ENCODE measurements at places on chromosomes 13 and 19.

DNA sequence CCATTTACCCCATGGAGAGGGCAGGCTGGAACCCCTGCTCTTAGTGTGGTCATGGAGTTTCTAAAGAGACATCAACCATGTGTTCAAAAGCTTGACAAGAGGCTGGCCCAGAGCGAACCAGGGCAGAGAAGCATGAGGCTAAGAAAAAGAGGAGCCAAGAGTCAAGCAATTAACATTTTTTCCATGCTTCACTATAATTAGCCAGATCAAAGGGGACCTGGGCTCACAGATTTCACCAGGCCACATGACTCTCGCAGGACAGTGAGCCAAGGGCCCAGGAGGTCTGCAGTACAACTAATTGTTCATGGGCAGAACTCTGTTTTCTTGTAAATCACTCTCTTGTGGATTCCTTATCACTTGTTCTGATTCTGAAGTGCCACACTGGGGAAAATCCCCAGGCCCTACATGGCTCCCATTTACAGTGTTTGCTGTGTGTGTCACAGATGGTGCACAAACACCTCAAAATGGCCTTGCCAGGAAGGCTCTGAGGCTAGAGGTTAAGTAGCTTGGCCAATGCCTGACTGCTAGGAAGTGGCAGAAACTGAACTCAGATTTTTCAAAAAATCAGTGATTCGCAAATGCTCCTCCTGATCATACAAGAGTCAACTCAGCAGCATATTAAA, 101.2 kb downstream of the LHFPL6 start:
- DNase-seq = no peak

DNA sequence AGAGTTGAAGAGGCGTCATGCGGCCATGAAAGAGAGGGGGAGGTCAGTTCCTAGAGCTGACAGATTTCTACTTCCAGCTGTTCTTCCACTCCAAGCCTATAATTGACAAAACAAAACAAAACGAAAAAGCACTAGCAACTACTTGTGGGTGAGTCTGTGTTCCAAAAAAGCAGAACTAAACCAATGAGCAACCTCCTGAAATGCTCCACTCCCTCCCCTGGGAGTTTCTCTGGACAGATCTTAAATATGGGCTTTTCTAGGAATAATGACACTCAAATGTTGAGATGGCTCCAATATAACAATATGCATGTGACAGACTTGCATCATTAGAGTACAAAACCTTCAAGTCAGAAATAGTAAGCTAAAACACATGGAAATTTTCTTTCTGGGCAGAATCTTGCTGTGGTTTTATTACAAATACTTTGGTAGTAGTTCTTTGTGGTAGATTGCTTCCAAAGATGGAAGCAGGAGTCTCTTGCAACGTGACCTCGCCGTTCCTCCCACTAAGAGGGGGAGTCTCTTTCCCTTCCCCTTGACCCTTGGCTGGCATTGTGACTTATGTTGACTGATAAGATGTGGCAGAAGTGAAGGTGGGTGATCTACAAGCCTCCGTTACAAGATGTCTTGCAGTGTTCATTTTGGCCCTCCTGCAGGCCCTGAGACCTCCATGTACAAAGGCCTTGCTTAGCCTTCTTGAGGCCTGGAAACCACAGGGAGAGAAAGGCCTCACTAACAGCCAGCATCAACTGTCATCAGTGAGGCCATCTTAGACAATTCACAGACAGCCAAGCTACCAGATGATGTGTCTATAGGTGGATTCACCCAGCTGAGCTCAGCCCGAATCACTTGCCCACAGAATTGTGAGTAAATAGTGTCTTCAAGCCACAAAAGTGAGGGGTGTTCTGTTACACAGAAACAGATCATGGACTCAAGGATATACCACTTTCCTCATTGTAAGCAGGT, 173.1 kb upstream of the RFC3 start:
- no peak for DNase-seq

DNA sequence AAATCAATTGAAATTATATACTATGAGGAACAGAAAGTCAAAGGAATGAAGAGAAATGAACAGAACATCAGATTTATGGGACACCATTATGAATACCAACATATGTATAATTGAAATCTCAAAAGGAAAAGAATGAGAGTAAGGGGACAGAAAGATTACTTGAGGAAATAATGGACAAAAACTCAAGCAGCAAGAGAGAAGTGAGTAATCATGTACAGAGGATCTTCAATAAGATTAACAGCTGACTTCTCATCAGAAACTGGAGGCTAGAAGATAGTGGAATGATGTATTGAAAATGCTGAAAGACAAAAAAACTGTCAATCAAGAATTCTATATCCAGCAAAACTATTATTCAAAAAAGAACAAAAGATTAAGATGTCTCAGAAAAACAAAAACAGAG, 10.4 kb downstream of the MTUS2 start:
- no peak for DNase-seq

- no peak for DNase-seq
These were observed 65.9 kb downstream of the ENOX1 start for GRCh38 chr13:43720780-43721397.

GRCh38 chr19:39515551-39516191, 732 bp downstream of the SELENOV start:
- no peak for DNase-seq

DNA sequence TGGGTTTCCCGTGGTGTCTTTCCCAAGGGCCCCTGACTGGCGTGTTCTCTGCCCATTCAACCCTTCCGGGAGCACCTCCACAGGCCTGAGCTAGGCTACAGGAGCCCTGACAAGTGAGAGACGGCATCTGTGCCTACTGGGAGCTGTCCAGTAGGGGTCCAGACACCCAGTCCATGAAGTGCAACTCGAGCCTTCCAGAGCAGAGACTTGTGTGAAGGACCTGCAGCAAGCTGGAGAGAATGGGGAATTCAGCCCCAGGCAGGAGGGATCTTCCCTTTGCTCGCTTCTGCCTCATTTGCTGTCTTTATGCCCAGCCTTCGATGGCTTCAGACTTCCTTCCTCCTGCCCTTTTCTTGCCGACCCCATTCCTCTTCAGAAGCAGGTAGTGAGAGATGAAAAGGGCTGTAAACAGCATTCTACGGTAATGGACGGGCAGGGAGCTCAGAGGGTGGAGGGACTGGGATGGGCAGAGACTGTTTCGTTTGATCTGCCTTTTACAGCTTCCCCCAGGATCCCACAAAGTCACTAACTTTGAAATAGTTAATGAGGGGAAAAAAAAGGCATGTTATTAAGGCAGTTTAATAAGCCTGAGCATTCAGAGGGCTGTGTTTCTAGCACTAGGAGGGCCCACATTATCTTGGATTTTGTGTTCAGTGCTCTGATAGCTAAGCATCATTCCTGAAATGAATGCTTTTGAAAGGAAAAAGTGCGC, 327.6 kb downstream of the FGF9 start:
- no peak for DNase-seq

- no peak for DNase-seq
These were observed 78.2 kb downstream of the RASA3 start for GRCh38 chr13:114054264-114054663.

DNA sequence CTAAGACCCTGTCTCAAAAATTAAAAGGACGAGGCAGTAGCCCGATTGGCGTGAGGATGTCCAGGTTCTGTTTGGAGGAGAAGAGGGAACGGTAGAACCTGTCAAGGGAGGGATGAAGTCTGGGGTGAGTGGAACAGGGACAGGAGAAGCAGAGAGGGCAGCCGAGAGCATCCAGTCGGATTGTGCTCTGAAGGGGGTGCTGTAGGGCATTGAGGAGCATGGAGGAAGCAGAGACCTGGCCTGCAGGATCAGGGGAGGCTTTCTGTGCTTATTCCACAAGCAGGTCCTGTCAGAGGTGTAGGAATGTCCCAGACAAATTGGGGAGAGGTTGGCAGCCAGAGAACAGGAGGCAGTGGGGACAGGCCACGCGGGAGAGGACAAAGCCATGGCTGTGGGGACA, 14.1 kb downstream of the AP2A1 start:
- no peak for DNase-seq

DNA sequence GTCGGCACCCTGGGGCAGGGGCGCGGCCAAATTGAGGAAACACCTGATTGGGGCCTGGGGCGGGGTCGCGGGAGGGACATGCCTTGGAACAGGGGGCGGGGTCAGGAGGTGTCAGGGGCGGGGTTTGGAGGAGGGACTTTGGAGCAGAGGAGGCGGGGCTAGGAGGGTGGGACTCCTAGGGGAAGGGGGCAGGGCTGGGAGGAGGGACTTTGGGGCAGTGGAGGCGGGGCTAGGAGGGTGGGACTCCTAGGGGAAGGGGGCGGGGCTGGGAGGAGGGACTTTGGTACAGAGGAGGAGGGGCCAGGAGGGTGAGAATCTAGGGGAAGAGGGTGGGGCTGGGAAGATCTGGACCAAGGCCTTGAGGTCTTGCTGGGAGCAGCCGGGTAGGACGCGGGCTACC, 21.9 kb downstream of the GRIN2D start:
- peak; percentile 80 for DNase-seq

GRCh38 chr13:67130444-67130843, 99.7 kb downstream of the PCDH9 start:
- DNase-seq = no peak

- no peak for DNase-seq
These were observed 144.1 kb downstream of the DPF1 start for GRCh38 chr19:38079926-38080380.

GRCh38 chr13:102460806-102461205, 59.0 kb upstream of the FGF14 start:
- no peak for DNase-seq

DNA sequence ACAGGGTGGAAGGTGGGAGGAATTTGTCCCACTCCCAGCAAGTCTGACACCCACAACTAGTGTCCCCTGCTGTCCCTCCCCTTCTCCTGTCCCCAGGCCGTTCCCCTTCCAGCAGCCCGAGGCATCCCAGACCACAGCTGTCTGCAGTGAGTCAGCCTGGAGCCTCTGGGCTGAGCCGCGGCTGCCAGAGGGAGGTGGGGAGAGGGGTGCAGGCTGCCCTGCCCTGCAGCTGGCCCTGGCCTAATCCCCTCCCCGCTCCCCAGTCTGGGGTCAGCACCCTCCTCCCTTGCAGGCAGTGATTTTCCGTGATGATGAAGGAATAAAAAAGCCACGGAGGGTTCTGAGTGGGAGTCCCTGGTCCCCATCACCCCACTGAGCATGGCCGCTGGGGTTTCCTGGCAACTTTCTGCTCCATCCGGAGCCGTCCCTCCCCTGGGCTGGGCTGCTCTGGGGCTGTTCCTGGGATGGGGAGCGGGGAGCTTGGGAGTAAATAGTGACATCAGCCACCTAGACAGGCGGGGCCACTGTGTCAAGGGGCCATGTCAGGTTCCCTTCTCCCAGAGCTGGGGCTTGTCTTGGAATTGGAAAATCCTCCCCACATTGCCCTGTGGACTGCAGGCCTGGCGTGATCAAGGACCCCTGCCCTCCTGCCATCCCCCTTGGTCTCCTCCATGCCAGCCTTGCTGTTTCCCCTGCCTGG, 16.8 kb downstream of the SPC24 start:
- DNase-seq = no peak

GRCh38 chr13:106610486-106610885, 42.5 kb upstream of the ARGLU1 start:
- DNase-seq = no peak

DNA sequence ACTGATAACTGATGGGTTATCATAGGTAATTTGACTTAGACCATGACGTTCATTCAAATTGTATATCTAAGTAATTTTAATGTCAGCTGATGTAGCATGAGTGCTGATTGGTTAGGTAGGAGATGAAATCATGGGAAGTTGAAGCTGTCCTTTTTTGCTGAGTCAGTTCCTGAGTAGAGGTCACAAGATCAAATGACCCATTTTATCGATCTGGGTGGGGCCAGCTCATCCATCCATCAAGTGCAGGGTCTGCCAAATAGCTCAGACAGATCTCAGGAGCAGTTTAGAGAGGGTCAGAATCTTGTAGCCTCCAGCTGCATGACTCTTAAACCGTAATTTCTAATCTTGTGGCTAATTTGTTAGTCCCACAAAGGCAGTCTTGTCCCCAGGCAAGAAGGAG, 35.3 kb upstream of the CD177 start:
- DNase-seq = no peak

DNA sequence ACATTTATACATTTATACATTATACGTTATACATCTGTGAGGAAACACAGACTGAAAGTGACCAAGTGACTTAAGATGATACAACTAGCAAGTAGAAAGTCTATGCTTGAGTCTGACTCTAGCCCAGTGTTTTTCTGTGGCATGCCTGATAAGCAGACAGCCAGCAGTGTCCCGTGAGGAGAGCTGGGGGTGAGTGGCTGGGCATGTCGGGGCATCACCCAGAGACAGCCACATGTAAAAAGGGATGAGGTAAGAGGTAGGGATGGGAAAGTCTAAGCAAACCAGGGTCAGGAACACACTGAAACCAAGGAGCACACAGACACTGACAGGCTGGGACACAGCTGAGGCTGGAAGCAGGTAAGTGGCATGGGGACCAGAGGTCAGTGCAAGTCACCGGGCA, 333.2 kb downstream of the FOXO1 start:
- no peak for DNase-seq

GRCh38 chr13:31056644-31057271, 104.9 kb downstream of the HSPH1 start:
- no peak for DNase-seq

DNA sequence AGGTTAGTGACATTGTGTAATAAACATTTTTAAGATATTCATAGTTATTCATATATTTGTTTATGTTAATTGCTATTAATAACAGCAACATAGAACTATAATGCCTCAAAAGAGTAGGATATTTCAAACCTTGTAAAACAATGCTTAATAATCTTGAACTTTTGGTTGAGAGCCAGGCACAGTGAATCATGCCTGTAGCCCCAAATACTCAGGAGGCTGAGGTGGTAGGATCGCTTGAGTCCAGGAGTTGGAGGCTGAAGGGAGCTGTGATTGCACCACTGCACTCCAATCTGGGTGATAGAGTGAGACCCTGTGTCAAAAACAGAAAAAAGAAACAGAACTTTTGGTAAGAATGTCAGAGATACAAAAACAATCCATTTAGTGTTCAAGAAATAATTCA, 213.9 kb upstream of the SLITRK1 start:
- no peak for DNase-seq

DNA sequence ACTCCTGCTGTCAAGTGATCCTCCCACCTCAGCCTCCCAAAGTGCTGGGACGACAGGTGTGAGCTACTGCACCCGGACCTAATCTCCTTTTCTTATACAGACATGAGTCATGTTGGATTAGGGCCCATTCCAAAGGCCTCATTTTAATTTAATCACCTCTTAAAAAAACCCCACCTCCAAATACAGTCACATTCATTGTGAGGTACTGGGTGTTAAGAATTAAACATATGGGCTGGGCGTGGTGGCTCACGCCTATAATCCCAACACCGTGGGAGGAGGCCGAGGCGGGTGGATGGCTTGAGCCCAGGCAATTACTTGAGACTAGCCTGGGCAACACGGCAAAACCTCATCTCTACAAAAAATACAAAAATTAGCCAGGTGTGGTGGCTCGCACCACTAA, 46.6 kb downstream of the PIN1 start:
- no peak for DNase-seq

DNA sequence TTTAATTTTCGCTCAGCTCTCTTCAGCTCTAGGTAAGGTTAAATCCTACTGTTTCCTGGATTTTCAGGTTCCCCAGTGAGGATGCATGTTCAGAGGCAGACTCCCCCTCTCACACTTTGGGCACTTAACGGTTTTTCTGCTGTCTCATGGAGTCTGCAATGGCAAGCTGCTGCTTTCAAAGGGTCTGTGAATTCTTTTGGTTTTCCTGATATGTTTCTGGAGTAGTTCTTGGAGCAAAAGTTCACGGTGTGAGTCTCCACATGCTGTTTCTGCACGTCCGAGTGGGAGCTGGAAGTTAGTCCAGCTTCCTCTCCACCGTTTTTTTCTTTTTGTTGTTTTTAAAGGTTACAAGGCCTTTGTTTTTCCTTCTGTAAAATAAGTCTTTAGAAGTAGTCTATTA, 35.4 kb downstream of the DNAJC15 start:
- DNase-seq = no peak

GRCh38 chr13:94329277-94329676, 150.2 kb downstream of the DCT start:
- no peak for DNase-seq

- no peak for DNase-seq
These were observed 5.4 kb upstream of the GARRE1 start for GRCh38 chr19:34248941-34249340.
